ENCODE measurements at places on chromosomes 12 and 14.

DNA sequence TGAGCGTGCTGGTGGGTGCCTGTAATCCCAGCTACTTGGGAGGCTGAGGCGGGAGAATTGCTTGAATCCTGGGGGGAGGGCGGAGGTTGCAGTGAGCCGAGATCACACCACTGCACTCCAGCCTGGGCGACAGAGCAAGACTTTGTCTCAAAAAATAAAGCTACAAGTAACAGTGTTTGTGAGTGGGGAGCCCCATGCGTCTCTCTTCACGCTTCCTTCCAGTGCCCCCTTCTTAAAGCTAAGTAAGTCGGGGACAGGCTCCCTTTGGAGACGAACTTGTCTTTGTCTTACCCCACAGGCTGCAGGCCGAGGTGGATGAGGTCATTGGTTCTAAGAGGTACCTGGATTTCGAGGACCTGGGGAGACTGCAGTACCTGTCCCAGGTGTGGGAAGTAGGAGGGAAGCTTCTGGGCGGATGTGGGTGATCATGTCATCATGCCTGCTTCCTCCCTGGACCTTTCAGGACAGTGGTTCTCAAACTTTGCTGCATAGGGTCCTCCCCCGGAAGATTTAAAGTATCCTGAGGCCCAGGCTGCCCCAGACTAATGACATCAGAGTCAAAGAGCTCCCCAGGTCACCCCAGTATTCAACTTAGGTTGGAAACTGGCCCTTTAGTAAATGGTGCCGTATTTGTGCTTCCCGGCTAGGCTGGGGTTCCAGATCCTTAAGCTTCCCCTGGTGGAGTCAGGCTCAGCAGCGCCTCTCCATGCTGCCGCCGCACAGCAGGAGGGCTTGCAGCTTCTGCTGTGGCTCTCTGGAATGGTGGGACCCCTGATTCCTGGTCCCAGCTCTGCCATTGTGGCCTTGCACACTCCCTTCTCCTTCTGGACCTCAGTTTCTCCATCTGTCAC, 37.1 kb downstream of the CYP46A1 start:
- no peak for DNase-seq

- DNase-seq: no peak
Measured at GRCh38 chr12:114274131-114274530, 131.8 kb downstream of the TBX5 start.

- no peak for DNase-seq
Measured at GRCh38 chr14:91927800-91928199, 19.7 kb downstream of the FBLN5 start.

- peak; percentile 39 for DNase-seq
Measured at GRCh38 chr12:11798856-11799501, 149.5 kb downstream of the ETV6 start.

GRCh38 chr12:3871356-3871755, 1.8 kb downstream of the PARP11 start:
- no peak for DNase-seq

DNA sequence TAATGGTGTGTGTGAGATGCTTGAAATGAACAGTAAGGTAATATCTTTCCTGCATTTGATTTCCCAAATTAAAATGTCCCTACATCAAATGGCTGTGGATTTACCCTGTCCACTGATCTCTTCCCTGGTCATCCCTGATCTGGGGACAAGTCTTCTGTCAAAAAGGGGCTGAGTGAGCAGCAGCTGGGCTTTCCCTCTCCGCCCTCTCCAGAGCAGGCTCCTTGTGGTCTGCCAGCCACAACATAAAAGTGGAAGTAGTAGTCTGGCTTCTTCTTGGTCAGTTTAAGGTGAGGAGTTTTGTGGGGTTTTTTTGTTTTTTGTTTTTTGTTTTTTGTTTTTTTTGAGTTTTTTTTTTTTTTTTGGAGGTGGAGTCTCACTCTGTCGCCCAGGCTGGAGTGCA, 25.2 kb upstream of the PLXNC1 start:
- DNase-seq: peak; percentile 10

DNA sequence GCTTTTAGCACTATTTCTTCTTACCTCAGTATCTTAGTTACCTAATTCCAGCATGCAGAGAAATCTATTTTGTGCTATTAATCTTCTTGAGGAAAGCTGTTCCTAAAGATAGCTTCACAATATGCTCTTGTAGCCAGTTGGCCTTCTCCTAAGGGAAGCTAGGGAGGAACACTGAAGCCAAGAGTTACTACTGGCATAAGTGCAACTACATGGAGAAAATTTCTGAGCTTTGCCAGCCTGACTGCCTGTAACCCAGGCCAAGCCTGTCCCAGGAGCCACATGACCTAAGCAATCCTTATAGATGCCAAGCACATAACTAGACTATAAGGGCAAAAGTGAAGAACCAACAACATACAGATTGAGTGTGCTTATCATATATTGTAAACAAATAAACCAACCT, 890.2 kb downstream of the FLRT2 start:
- no peak for DNase-seq

GRCh38 chr12:85805654-85806053, 30.6 kb downstream of the RASSF9 start:
- no peak for DNase-seq

- DNase-seq: no peak
Measured at GRCh38 chr14:88535149-88535548, 19.7 kb downstream of the PTPN21 start.

GRCh38 chr14:56390859-56391258, 188.7 kb upstream of the TMEM260 start:
- no peak for DNase-seq

- no peak for DNase-seq
Measured at GRCh38 chr12:29858270-29858786, 74.6 kb upstream of the TMTC1 start.

DNA sequence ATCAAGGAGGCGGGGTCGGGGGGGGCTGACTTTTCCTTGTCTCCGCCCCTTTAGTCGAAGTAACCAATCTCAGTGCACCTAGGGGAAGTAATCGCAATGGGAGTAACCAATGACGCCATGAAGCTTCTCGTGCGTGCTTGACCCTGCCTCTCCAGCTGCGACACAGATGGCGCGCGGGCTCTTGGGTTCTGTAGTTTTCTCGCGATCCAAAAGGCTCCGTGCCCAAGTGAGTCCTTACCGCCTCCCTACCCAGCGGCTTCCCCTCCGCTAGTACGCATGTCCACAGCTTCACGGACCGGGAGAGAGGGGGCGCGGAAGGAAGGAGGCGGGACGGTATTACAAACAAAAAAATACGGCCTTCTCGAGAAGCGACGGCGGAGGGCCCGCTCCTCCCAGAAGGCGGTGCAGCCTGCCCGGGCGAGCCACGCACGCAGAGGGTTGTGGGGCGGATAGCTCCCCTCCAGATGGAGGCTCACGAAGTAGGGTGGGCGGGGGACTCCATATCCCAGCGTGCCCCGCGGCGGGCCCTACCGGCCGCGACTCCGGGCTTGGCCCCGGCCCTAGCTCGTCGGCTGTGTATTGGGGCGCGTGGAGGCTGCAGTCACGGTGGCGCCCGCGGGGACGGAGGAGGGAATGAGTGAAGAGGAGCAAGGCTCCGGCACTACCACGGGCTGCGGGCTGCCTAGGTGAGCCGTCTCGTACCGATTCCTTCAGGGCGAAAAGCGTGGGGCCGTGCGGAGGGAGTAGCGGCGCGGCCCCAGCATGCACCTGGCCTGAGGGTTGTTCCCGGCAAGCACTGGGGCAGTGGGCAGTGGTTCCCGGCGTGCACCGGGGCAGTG, at the start of gene TARBP2:
TSS of gene TARBP2 (plus strand) at position 508 of the 839 bp plus-strand sequence. CDS start at position 634, 126 bp downstream.
- peak; percentile 72 for DNase-seq

GRCh38 chr12:120719072-120719471, 6.6 kb upstream of the ACADS start:
- DNase-seq: no peak

- no peak for DNase-seq
Measured at GRCh38 chr14:82414853-82415539, 881.3 kb upstream of the SEL1L start.

DNA sequence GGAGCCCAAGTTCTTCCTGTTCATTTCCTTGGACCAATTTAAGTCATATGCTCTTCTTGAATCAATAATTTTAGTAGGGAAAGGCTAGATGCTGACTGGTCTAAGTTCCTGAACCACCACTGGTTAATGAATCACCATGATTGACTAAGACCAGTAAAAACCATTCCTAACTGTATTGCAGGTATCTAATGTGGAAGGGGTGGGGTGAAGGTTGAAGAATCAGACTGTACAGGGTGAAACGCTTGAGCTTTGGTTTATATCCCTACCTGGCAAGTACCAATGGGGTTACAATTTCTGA, 100.1 kb downstream of the DYRK2 start:
- no peak for DNase-seq

DNA sequence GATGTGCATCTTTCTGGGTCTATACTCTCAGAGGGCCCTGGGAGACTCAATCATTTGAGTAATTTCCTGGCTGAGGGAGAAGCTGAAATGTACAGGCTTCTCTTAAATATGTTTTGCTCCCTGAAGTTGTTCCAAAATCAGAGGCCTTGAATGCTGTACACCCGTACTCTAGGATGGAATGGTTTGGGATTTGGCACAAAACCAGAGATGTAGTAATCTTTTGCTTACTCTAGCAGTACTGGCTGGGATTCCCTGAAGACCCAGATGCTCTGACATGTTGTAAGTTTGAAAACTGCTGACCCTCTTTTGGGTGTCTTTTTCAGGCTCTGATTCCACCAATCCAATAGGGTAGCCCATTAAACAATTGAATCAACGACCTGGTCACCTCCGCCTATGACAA, 10.4 kb downstream of the ACACB start:
- DNase-seq: no peak

GRCh38 chr12:127830065-127830460, 436.9 kb upstream of the TMEM132C start:
- DNase-seq: no peak

DNA sequence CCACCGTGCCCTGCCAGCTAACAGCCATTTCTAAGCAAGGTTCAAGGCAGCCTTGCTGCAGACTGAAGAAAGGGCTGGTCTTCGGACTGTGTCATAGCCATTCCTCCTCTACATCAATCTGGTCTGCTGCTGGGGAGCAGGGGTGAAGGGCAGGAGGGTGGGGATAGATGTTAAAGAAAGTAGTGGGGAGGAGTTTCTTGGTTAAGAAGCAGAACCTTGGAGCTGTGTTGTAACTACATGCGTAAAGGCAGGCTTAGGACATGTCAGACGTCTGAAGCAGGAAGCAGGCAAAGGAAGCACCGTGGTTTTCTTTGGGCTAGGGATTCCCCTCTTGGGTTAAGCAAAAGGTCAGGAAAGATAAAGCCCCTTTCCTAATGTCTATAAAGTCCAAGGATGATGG, 18.1 kb upstream of the NEK9 start:
- no peak for DNase-seq

GRCh38 chr12:19891936-19892591, 452.8 kb downstream of the AEBP2 start:
- DNase-seq: no peak

DNA sequence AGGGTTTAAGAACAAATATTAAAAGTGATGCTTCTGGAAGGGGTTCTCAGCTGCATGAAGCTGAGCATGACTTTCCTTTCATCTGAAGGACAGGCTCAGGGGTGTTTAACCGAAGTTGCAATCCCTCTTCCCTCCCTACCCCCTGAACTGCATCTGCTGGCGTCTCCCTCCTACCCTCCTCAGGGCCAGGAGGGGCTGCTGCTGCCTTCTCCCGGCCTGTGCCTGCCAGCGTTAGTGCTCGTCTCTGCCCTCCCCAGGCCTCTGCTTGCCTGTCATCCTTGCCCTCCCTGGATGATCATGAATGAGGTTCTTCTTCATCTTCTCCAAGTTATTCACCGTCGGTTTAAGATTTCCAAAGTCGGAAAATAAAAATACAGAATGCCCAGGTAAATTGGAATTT, 12.2 kb downstream of the SMOC1 start:
- no peak for DNase-seq

DNA sequence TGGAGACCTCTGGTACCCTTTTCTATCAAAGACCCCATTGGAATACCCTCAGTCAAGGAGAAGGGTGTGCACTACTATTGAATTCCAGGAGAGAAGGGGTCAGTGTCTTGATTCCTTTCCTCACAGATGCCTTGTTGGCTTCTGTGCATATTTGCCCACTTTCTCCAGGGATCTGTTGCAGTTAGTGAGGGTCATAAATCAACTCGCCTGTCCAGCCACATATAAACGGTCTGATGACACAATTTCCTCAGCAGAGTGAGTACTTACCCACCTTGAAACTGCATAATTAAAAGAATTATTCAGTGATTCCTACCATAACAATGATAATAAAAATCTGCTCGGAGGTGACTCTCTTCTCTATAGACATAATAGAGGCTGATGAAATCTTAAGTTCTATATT, 13.9 kb upstream of the DCD start:
- no peak for DNase-seq

DNA sequence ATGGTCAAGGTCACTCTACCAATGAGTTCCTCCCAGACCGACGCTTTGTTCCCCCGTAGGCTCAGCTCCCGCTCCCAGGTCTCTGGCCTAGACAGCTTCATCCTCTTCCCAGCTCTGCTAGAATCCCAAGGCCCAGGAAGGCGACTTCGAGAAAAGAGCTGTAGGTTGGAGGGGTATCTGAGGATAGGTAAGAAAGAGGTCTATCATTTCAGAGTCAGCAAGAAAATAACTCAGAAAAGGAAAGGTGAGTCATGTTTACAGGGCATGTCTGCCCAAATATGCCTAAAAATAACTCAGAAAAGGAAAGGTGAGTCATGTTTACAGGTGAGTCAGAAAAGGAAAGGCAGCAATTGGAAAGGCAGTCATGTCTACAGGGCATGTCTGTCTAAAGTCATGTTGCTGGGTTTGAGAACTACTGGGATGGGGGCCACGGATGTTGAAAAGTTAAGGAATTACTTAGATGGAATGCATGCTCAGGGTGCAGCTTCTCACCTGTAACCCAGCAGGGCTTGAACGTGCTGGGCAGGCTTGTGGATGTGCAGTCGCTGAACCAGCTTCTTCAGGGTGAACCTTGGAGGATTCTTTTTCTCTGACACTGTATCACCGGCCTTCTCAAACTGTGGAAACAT, 12.2 kb downstream of the TEP1 start:
- DNase-seq: no peak

DNA sequence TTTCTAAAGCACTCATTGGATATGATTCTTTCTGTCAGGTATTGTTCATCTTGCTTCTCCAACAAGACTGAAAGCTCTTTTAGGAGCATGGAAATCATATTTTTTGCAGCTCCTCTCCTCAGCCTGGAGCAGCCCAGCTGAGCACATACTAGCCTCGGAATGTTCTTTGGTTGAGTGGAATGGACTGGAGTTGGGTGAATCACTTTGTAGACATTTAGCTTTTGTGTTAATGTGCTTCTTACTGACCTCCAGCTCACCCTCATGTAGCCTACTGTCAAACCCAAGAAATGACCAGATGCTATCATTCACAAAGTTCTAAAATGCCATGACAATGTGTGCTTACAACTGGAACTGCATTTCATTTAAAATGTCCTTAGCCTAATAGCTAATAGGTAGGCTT, 161.1 kb downstream of the NUAK1 start:
- DNase-seq: no peak

DNA sequence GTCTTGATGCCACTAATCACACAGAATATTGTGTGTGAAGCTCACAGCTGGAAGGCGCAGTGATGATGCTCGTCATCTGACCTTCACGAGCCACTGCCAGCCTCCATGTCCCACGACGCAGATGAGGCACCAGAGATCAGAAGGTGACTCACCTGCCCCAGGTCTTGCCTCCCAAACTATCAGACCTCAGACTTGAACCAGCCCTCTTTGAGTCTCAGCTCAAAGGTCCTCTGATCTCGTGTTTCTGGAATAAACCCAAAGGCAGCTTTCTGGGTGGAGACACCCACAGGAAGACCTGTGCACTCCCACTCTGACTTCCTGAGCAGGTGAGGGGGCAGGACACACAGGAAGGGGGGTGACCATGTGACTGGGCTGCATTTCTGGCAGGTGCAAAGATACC, 19.6 kb upstream of the CHGA start:
- DNase-seq: no peak
